Activated CD8-positive, alpha-beta memory T cell treated with anti-CD3 and anti-CD28 coated beads, Interleukin-2, amount 10 ng/mL, durations not matched to agents 7 days and 5 days (primary cell): ENCODE measurements at places on chromosomes 2 and 18.
A peak's percentile ranks its signal among the peaks of the same experiment; 100 is the strongest.

GRCh38 chr18:42182728-42183700, 228.0 kb downstream of the PIK3C3 start:
- no peak for DNase-seq

- DNase-seq, result no peak
These were observed 96.7 kb downstream of the CCDC148 start for GRCh38 chr2:158359846-158360245.

DNA sequence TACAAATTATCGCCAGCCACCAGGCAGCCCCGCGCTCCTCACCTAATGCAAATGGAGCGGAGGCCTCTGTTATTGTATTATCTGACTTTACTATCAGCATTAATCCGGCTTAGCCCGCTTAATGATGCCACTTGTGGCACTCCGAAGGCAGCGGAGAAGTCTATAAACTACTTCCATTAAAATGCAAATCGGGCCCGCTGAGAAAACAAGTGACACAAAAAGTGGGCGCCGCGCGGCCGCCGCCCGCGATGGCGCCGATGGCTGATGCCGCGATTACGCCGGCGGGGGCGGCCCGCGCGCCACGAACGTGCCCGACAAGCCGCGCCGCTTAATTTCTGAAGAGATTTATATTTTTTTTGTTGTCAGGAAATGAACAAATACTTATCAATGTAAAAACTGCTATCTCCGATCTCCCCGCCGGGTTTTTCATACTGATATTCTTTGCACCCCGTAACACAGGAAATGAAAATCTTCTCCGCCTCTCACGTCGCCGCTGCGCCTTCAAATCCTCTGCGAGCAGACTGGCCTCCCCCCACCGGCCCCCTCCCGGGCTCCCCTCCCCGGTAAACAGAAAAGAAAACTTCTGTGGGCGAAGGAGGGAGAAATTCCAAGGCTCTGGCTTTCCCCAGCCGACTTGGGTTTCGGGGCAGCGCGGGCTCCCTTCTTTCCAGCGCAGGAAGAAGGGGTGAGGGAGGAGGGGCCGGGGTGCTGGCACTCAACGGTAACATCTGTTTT, 221.8 kb downstream of the INSIG2 start:
- DNase-seq, result peak; percentile 68

- DNase-seq, result no peak
These were observed 29.9 kb downstream of the MRPL19 start for GRCh38 chr2:75676464-75676863.

- DNase-seq, result peak; percentile 18
These were observed 68.0 kb upstream of the RAB6C start for GRCh38 chr2:129911363-129912065.

DNA sequence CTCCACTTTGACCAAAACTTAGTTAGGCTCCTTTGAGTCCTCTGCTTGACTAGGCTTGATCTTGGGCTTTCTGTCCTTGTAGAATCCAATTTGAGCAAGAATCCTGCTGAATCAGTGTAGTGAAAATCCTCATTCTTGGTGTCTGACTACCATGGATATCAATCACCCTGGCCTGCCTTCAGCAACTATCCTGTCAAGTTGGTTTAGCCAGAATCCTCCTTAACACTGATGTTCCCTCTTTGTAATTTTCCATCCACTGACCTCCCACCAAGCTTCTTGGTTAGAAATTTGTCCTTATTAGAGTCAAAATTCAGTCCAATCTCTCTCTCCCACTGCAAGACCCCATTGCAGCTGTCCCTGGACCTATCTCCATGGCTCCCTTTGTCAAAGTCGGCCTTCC, 494 bp upstream of the RBM45 start:
- DNase-seq, result no peak

- DNase-seq, result no peak
These were observed 41.0 kb upstream of the TAF4B start for GRCh38 chr18:26185267-26185666.

GRCh38 chr2:173229086-173229485, 125.6 kb upstream of the CDCA7 start:
- DNase-seq, result no peak

- DNase-seq, result no peak
These were observed 479.5 kb downstream of the ARHGAP15 start for GRCh38 chr2:143608758-143609157.

DNA sequence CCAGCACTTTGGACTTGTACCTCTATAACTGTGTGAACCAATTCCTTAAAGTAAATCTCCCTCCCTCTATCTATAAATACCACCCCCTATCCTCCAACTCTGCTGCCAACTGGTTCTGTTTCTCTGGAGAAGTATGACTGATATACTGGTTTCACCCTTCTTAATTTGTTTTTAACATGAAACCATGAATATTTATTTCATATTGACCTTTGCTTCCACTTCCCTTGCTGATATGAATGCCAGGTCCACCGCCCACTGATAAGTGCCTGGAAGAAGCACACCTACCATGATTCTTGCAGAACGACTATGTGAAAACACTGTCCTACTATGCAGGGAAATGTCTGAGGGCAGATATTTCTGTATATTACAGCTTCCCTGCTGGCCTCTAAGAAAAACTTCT, 131.6 kb downstream of the GAREM1 start:
- no peak for DNase-seq

DNA sequence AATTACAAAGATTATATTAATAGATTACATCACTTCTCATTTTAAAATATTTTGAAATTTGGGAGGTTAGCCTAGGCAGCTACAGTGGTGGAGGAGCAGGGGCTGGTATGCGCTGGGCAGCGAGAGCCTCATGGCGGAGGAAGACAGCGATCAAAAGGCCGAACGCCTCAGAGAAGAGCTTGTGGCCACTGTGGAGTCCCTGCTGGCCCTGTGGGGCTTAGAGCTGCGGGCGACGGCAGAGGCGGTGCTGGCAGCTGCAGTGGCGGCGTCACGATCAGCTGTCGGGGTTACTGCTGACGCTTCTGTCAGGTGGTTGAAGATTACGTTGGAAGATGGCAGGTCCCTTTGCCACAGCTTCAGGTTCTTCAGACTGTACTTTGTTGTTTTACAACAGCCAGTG, 87.4 kb downstream of the ROCK2 start:
- no peak for DNase-seq

DNA sequence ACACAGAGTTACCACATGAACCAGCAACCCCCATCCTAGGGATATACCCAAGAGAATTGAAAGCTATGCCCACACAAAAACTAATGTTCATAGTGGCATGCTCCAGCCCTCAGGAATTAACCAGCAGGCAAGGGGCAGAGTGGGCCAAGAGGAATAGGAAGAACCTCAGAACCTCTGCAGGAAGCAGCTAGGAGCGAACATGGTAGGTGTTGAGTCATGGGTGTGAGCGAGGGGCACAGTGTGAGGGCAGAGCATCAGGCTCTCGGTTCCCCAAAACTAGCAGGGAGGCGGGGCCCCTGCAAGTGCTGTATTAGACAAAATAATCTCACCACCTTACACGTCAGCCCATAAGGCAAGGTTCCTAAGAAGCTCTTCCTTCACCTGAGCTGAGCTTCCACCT, 5.6 kb upstream of the RUFY4 start:
- DNase-seq, result no peak

- no peak for DNase-seq
These were observed 479.7 kb upstream of the RAB6C start for GRCh38 chr2:129499747-129500146.

- DNase-seq, result no peak
These were observed 59.8 kb downstream of the MARCHF4 start for GRCh38 chr2:216312441-216312840.

GRCh38 chr2:208006337-208006736, 19.0 kb downstream of the PLEKHM3 start:
- DNase-seq, result no peak

DNA sequence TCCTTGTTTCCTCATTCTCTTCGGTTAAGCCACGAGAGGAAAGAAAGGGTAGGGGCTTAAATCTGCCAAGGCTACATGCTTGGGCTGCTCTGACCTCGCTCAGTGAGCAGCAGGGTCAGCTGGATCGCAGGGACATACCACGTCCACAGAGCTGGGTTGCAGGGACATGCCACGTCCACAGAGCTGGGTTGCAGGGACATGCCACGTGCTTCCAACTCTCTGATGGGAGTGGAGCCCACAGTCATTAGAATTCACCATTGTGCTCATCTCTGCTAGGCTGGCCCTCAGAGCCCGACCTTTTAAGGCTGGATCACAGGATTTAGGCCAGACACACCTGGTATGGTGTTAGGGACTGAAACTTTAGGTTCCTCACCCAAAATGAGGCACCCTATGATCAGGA, 107.4 kb upstream of the SEC11C start:
- no peak for DNase-seq
